PC-3 (cell line): ENCODE measurements at places on chromosomes 7 and 10. TPM values are rescaled to one million over a fixed set of nuclear protein-coding genes. Genes with fewer than 3 reads are reported as not detected.

DNA sequence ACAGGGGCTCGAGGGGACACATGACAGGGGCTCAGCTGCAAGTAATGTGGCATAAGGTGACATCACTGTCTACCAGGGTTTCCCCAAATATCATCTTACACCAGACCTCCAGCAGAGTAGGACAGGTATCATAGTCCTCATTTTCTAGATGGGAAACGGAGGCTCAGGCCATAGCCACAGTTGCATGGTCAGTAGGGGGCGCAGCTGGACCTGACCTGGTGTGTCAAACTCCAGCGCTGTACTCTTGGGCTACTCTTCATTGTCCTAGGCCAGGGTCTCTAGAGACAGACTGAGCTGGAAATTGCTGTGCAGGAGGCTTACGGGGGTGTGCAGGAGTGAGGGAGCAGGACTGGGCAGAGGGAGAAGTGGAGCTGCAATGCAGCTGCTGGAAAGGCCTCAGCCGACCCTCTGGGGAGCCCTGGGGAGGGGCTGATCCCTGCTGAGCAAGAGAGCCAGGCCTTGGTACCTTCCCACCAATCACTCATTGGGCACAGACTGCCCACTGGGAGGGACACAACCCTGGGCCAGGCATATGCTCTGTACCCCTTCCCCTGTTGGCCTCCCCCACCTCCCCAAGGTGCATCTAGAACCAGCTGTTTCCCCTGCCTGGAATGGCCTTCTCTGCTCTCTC lies 89.9 kb downstream of the CDH23 start:
- no peaks in the 10 kb centered on the region for H3K36me3 ChIP-seq
- H3K4me1 ChIP-seq: no peaks in the 10 kb centered on the region
- peak; percentile 50 for DNase-seq
- H3K27me3 ChIP-seq: peaks cover 13% of the 10 kb centered on the region
- H3K27ac ChIP-seq: no peak overlapping the region

GRCh38 chr7:79495544-79496272 lies 42.2 kb upstream of the MAGI2 start:
- no peak overlapping the region for H3K27ac ChIP-seq
- H3K4me1 ChIP-seq: peaks cover 7% of the 10 kb centered on the region
- H3K4me3 ChIP-seq: no peak overlapping the region
- DNase-seq: peak; percentile 49
- H3K36me3 ChIP-seq: no peaks in the 10 kb centered on the region

DNA sequence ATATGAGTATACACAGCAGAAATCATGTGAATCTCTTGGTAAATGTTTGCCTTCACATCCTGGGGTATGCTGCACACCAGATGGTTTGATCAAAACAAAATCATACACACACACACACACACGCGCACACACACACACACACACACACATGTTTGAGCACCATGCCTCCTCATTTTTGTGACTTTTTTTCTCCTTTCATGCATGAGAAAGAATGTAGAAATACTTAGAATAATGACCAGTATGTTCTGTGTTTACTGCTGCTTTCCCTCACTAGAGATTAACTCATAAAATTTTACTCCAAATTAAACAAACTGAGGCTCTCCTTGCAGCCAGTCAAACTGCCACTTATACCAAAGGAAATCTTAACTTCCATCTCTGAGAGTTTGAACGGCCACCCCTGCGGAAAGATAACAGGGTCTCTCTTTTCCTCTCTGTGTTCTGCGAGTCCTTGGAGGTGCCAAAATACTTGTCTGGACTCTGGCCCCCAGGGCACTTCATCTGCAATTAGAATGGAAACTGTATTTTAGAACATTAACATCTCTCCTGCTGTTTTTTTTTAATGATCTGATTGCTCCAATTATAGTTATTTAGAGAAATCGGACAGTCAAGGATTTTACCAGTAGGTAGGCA lies 320.8 kb upstream of the NFE2L3 start:
- no peaks in the 10 kb centered on the region for H3K36me3 ChIP-seq
- H3K4me3 ChIP-seq: no peak overlapping the region
- DNase-seq: no peak
- H3K27ac ChIP-seq: no peak overlapping the region

DNA sequence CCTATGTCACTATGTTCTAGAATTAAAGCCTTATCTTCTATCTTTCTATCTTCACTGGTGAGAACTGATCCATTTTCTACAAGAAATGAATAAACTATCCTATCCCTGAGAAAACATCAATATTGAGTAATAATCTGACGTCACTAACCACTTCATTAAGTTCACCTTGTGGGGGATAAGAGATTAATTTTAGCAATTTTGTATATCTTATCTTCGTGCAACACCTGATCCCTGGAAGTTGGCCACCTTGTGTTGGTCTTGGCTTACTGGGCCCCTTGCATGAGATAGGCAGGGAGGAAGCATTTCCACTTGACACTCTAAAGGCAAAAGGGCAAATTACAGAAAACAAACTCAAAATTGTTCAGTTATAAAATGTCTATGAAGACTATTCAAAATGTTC lies 20.1 kb upstream of the OR6B1 start:
- H3K4me1 ChIP-seq: peaks cover 24% of the 10 kb centered on the region
- DNase-seq: peak; percentile 11
- no peak overlapping the region for H3K4me3 ChIP-seq
- no peaks in the 10 kb centered on the region for H3K27me3 ChIP-seq

WEE2 gene
- total RNA-seq: not detected in 2 replicates

- peak overlapping the region; percentile 19; the same call in 1 of the 2 replicates for H3K27ac ChIP-seq
- peaks cover 14% of the 10 kb centered on the region for H3K4me1 ChIP-seq
- no peaks in the 10 kb centered on the region for H3K27me3 ChIP-seq
These were observed 10.2 kb upstream of the MACC1 start for GRCh38 chr7:20227291-20227795.

- no peak for DNase-seq
- H3K27ac ChIP-seq: peak overlapping the region; percentile 65
- H3K27me3 ChIP-seq: no peaks in the 10 kb centered on the region
- H3K4me1 ChIP-seq: peaks cover 22% of the 10 kb centered on the region
- no peak overlapping the region for H3K4me3 ChIP-seq
These were observed 63.0 kb downstream of the PAPSS2 start for GRCh38 chr10:87722716-87723115.

GRCh38 chr7:26337232-26337865 lies 45.7 kb downstream of the SNX10 start:
- no peaks in the 10 kb centered on the region for H3K36me3 ChIP-seq
- H3K27me3 ChIP-seq: no peaks in the 10 kb centered on the region
- DNase-seq: no peak
- no peak overlapping the region for H3K4me3 ChIP-seq

ARHGEF35 gene
- total RNA-seq: 10.8 TPM in 2 replicates

TRA2A gene
- total RNA-seq: 27.6 and 28.3 TPM in 2 replicates

SH2D4B gene
- not detected in 2 replicates for total RNA-seq
